Purkinje cell (primary cell): ENCODE measurements at places on chromosomes 3 and 15. TPM values are rescaled to one million over a fixed set of nuclear protein-coding genes. Genes with fewer than 3 reads are reported as not detected.

ARPIN gene
- polyA plus RNA-seq = 0.22 and 4.3 TPM in 2 replicates

NME9 gene
- 5.3 and 6.2 TPM in 2 replicates for polyA plus RNA-seq

GRIP2 gene
- 0.36 and 1.6 TPM in 2 replicates for polyA plus RNA-seq

SST gene
- 178 TPM in 1 of 2 replicates, not detected in the other for polyA plus RNA-seq

TNFSF10 gene
- polyA plus RNA-seq = 0.30 TPM in 1 of 2 replicates, not detected in the other

RTP1 gene
- polyA plus RNA-seq = 2.0 TPM in 1 of 2 replicates, not detected in the other

RAD18 gene
- polyA plus RNA-seq = 6.9 and 31.1 TPM in 2 replicates

PLA2G4E gene
- 0.07 and 0.13 TPM in 2 replicates for polyA plus RNA-seq

SEMA3G gene
- 0.20 TPM in 1 of 2 replicates, not detected in the other for polyA plus RNA-seq

ACSBG1 gene
- 3.7 and 3.8 TPM in 2 replicates for polyA plus RNA-seq

CELF6 gene
- polyA plus RNA-seq = 2.3 and 3.5 TPM in 2 replicates

FAM3D gene
- polyA plus RNA-seq = not detected in 2 replicates

MUSTN1 gene
- polyA plus RNA-seq = 4.2 and 7.6 TPM in 2 replicates

RNF168 gene
- polyA plus RNA-seq = 6.2 and 10.6 TPM in 2 replicates

ZBED2 gene
- not detected in 2 replicates for polyA plus RNA-seq
